NCI-H69 (cell line): ENCODE measurements at places on chromosomes 1 and 21.

- peak; percentile 20 for DNase-seq
These were observed 106.5 kb upstream of the GADD45A start for GRCh38 chr1:67578397-67579020.

DNA sequence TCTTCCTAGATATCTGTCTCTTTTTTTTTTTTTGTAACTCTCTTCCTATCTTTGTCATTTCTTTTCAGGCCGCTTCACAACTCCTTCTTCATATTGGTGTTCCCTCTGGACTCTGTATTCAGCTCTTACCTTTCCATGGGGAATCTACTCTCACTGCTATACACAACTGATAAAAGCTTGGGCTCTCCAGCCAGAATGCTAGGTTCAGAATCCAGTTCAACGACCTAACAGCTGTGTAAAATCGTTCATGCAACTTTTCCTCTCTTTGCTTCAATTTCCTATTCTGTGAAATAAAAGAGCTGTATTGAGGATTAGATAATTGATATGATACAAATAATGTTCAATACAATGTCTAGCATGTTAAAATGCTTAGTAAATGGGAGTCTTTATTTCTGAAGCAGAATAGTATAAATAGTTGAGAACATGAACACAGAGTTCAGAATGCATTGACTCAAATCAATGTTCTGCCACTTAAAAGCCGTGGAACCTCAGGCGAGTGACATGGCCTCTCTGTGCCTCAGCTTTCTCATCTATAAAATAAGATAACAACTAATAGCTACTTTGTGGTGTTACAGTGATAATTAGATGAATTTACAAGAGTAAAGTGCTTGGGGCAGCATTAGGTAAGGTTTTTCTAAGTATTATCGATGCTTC is 88.5 kb downstream of the DENND1B start:
- peak; percentile 22 for DNase-seq

- DNase-seq = no peak
These were observed 113.9 kb downstream of the GRIK3 start for GRCh38 chr1:36920371-36920770.

GRCh38 chr1:20185834-20186782 is at the start of the genes PLA2G2C and UBXN10:
TSS of gene PLA2G2C (minus strand) at chr1:20186518. CDS start at chr1:20177363, 9,155 bp downstream.
TSS of gene UBXN10 (plus strand) at chr1:20186096. CDS start at chr1:20190562, 4,466 bp downstream.
- no peak for DNase-seq

DNA sequence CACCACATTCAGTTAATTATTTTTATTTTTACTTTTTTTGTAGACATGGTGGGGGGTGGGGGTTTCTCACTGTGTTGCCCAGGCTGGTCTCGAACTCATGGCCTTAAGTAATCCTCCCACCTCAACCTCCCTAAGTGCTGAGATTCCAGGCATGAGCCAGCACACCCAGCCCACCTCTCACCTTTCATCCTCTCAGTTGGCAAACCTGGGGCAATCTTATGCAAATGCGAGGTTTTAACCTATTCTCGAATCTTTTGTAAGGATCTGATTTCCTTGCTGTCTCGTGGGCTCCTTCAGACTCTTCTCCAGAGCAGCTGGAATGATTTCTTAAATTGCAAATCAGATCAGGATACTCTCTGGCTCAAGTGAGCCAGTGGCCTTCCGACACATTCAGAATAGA is 7.1 kb upstream of the SLC2A7 start:
- DNase-seq = no peak

DNA sequence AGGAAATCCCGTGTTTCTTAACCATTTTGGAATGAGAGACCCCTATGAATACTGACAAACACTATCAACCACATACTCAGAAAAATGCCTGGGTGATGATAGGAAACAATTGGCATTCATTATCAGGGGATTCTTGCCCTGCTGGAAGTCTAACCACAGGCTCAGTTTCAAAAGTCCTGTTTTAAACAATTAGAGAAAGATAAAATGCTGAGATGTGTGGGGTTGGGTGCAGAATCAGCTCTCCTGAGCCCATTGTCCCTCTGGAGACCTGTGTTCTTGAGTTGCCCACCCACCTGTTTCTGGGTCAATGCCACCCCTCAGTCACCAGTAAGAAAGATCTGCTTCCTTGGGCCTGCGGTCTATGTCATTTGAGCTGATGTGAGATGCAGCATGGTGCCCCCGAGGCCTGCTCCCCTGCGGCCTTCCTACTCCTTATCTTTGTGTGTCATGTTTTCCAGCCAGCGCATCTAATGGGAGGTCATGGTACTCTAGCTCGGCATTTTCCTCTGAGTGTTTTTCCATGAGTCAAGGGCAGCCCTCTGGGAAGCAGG is 130.3 kb upstream of the PLXNA2 start:
- DNase-seq = no peak

GRCh38 chr1:212621043-212621948 is 12.7 kb downstream of the ATF3 start:
- DNase-seq = peak; percentile 25

- DNase-seq = peak; percentile 41
These were observed 194.8 kb downstream of the EIF4G3 start for GRCh38 chr1:20981915-20982314.

GRCh38 chr1:174946031-174946430 is 53.7 kb upstream of the CACYBP start:
- DNase-seq = no peak

DNA sequence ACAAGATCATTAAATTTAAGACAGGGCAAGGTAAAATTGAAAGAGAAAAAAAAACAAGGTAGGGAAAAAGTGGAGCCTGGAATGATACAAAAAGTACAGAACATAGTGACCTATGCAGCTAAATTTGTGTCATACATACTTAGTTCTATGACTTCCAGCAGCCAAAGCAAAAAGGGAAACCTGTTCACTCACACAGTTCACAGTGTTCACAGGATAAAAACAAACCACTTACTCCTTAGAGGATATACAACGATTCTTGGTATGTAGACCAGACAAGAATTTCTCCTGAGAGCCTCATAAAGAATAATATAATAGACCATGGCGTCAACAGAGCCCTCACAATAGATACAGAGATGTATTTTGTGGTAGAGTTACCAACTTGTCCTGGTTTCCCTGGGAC is 27.5 kb downstream of the COA7 start:
- no peak for DNase-seq

DNA sequence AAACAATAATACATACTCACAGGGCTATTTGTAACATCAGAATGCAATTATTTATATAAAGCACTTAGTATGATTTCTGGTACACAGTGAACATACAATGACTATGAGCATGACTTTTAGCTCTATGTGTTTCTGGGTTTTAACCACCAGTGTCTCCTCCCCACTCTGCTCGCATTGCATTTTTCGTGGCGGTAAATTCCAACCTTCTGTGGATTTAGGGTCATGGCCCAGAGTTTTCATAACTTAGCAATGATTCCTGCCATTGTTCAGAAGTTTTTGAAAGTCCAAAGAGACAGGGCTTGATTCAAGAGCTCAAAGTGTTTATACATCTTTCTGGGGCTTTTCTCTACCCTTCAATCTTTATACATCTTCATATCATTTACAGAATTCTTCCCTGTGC is 191.3 kb downstream of the BACH1 start:
- no peak for DNase-seq

DNA sequence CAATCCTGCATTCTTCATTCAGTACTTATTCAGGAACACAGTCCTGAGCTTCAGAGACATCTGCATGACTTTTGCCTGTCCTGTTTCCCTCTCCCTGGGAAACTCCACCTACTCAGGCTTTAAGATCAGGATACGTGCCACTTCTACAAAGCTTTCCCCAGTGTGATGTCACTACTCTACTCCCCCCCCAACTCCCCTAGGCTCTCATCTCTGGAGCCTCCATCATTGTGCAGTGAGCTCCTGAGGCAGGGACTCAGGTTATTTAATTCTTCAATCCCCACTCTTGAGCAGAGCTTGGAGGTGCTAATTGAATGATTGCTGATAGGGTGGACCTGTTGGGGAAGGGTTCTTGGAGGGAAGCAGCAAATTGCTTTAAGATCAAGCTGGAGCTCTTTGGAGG is 1.2 kb downstream of the NT5C1A start:
- no peak for DNase-seq

GRCh38 chr1:197029749-197030148 is 37.3 kb downstream of the F13B start:
- no peak for DNase-seq

DNA sequence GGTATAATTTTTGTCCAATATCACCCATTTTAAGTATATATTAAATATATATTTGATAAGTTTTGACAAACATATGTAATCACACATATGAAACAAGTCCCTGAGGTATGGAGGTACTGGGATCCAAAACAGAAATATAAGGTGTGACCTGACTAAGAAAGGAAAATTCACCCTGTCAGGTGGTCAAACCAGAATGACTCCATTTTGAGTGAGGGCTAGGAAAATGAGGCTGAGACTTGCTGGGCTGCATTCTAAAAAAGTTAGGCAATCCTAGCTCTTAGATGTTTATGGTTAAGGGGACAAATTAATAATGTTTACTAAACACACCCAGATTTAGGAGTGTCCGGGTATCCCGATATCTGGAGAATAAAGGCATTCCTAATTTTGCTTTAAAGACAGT is 11.6 kb upstream of the SLC19A2 start:
- DNase-seq = no peak

- DNase-seq = no peak
These were observed 156.9 kb downstream of the TOMM20 start for GRCh38 chr1:234971586-234972297.

- peak; percentile 84 for DNase-seq
These were observed 124.5 kb downstream of the ZNF648 start for GRCh38 chr1:181936768-181937581.

GRCh38 chr1:226655251-226656163 is 83.6 kb downstream of the ITPKB start:
- DNase-seq = peak; percentile 96

GRCh38 chr1:207261971-207262370 is 59.5 kb upstream of the CD55 start:
- DNase-seq = no peak

- DNase-seq = no peak
These were observed 70.8 kb upstream of the FMN2 start for GRCh38 chr1:240020871-240021270.

GRCh38 chr1:163959622-163960021 is 599.4 kb upstream of the PBX1 start:
- DNase-seq = peak; percentile 28

- DNase-seq = no peak
These were observed 30.4 kb downstream of the H3-3A start for GRCh38 chr1:226092965-226093364.

GRCh38 chr1:18611311-18611710 is 19.3 kb upstream of the PAX7 start:
- no peak for DNase-seq

- no peak for DNase-seq
These were observed 118.9 kb downstream of the RGS21 start for GRCh38 chr1:192435704-192436103.

- peak; percentile 44 for DNase-seq
These were observed 637 bp downstream of the LYPLA2 start for GRCh38 chr1:23791516-23792047.

GRCh38 chr1:156551869-156552268 is 20.5 kb downstream of the IQGAP3 start:
- DNase-seq = no peak

- no peak for DNase-seq
These were observed 6.6 kb upstream of the PTCH2 start for GRCh38 chr1:44849575-44850132.

DNA sequence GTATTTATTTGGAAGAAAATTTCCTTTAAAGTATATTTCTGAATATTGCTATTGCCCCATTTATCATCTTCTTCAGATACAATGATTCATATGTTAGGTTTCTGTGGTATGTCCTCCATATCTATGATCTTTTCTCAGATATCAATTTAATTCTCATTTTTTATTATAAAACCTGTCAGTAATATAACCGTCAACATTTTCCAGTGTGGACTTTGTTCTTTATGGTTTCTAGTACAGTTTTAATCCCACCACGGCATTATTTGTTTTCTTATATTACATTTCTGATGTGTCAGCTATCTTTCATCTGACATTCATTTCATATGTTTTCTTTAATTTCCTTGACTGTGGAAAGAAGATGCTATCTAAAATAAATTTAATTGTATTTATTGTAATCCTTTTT is 97.9 kb downstream of the PLPPR5 start:
- no peak for DNase-seq

- DNase-seq = no peak
These were observed 169.2 kb downstream of the DHRS3 start for GRCh38 chr1:12448746-12449177.

DNA sequence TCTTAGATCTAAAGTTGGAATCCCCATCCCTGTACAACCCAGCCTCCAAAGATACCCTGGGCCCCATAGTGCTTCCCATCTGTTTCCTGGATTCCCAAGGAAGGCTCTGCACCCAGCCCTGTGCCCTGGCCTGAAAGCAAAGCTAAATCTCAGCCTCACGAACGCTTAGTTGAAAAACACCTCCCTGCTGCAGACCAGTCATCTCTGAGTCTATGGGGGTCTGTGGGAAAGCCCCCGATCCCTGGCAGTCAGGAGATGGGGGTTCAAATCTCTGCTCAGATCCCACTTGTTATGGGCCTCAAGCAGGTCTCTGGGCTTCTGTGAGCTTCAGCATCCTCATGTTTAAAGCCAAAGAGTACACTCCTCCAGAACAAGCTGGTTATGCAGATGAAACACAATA is 210.5 kb upstream of the GRIK3 start:
- no peak for DNase-seq

GRCh38 chr1:85278853-85279314 is 2.5 kb upstream of the BCL10 start:
- DNase-seq = no peak

DNA sequence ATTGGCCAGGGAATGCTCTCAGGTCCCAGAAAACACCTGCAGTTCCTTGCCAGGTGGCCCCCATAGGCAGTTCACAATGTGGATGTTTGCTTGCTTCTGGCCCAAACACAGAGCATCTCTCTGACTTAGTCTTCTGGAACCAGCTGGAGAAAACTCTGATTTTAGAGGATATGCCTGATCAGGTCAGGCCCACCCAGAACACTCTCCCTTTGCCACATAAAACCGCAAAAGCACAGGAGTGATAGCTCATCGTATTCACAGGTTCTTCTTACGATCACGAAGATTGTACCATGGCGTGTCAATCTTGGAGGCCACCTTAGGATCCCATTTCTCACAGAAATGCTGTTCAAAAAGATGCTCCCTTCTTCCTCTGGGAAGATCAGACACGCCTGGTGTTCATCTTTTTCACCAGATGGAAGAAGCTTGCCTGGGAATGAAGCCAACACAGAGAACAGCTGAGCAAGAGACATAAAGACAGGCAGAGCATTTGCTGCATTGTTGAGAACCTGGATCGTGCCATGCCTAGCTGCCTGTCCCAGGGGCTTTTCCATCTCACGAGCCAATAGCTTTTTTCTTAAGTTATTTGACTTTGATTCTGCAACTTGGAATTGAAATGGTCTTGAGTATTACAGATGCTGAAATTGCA is 11.6 kb upstream of the CD247 start:
- peak; percentile 74 for DNase-seq
